Activated CD4-positive, alpha-beta T cell treated with anti-CD3 and anti-CD28 coated beads, Interleukin-2, Interleukin-6, amounts not matched to agents 100 ng/mL and 50 ng/mL, durations not matched to agents 16 hours and 8 hours (primary cell): ENCODE measurements at places on chromosomes 3 and 15.

DNA sequence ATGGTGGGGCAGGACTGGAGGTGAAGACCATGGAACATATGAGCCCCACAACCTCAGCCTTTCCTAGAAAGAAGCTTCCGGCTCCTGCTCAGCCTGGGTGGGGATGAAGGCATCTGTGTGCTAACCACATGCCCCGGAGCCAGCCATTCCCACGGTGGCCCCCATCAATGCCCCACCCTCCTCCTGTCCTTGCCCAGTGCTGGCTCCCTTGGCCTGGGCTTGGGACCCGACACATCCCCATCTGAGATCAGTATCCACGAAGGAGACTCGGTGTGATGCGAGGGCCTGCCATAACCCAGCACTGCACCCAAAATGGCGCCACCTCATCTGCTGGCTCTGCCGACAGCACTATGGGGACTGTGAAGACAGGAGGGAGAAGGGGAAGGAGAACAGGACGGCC lies 16.5 kb upstream of the PLXND1 start:
- DNase-seq, result no peak

GRCh38 chr3:4438296-4438695 lies 28.8 kb downstream of the SUMF1 start:
- no peak for DNase-seq

GRCh38 chr3:64983583-64984359 lies 296.0 kb upstream of the ADAMTS9 start:
- DNase-seq, result no peak

GRCh38 chr3:127647166-127647844 lies 18.3 kb downstream of the PODXL2 start:
- DNase-seq, result no peak

DNA sequence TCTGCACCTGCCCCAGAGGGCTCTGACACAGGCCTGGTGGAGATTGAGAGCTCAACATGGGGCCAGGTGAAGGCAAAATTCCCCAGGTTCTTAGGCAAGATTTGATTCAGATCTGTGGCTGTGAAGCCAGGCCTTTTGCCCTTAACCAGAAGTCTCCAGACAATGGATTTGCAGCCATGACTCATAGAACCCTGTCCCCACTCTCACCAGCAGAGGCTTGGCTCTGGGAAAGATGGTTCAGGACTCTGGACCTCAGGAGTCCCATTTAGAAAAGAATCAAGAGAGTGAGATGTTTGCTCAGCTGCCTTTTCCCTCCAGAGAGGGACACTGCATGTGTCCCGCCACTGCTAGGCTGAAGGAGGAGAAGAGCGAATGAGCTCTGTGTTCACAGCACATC lies 361.4 kb upstream of the ICE2 start:
- no peak for DNase-seq

DNA sequence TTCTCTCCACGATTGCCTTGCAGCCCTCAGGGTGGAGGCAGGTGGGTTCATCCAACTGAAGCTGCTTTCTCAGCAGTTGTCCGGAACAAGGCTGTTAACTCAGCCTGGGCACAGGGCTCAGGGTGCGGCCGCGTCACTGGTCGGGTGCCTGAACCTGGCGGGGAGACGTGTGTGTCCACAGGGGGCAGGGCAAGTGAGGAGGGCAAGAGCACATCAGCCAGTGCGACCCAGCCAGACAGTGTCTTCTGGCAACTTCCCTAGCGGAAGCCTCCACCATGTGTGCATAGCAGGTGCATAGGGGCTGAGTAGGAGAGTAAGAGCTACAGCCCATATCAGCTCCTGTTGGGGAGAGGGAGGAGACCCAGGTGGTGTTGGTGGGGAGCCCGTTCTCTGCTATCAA lies 150.4 kb upstream of the THRB start:
- DNase-seq, result no peak

- no peak for DNase-seq
Observed at GRCh38 chr15:85555875-85556617, 175.6 kb downstream of the AKAP13 start.

DNA sequence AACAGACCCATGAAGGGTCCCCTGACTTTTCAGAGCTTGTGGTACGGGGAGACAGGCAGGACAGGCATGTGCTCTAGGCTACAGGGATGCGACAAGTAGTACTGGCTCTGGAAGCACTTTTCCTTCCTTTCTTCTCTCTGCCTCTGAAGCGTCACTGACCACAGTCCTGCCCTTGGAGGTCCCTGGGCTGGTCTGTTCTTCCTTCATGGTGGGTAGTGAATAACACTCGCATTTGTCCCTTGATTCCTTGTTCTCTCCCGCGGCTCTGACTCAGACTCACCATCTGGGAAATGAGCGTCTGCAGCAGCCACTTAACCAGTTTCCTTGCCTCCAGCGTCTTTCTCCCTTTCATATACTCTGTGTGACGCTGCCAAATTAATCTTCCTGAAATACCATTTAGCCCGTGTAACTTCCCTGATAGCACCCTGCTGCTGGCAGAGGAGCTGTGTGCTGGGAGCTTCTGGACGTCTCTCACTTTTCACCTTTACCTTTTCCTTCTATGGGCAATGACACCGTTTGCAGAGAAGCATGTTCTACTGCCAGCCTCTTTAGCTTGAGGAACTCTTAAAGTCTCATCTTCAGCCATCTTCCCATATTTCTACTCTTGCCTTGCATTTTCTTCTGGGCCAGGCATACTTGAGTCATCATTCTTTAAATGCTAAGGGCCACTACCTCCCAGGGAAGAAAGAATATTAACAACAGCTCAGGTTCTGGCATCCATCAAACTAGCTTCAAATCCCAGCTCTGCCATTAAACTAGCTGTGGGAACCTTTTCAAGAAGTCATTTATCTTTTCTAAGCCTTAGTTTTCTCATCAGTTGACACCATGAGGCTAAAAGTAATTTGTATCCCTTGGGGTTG lies 33.6 kb downstream of the TMEM45A start:
- no peak for DNase-seq

DNA sequence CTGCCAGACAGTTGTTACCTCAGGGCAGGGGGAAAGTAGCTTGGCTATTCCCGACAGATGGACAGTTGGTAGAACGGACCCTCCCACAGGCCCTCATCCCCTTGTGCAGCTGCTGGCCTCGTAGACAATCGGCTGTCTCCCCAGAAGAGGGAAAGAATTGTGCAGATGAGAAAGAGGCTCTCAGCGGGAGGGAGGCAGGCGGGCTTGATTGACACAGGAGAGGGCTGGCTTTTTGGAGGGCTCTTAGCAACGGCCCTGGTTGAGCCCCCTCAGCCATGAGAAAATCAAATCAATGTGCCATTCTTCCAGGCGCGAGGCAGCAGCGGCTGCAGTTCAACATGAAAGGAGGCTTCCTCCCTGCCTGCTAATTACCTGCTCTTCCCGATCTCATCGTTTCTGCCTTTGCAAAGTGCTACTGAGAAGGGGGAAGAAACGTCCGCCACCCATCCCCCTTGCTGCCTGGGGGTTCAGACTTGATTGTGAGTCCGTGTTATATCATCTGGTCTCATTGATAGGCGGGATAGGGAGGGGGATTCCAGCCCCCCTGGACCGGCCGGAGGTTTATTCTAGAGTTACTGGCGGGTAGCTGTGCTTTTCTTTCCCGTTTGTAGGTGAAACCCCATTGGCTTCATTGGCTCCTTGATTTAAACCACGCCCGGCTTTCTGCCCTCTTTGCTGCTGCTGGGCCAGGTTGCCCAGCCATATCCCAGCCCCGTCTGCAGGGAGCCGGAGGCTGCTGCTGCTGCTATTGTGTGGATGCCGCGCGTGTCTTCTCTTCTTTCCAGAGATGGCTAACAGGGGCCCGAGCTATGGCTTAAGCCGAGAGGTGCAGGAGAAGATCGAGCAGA lies at the start of gene TAGLN3:
Gene TAGLN3 (plus strand): TSS at position 287 of the 848 bp plus-strand sequence. CDS start 501 bp downstream, at position 788.
- no peak for DNase-seq
